ENCODE measurements at places on chromosomes 12 and 14.

GRCh38 chr12:44774815-44775411 is 101.2 kb downstream of the NELL2 start:
- peak; percentile 18 for DNase-seq

GRCh38 chr12:26125400-26126339 is 833 bp upstream of the BHLHE41 start:
- DNase-seq: peak; percentile 68

DNA sequence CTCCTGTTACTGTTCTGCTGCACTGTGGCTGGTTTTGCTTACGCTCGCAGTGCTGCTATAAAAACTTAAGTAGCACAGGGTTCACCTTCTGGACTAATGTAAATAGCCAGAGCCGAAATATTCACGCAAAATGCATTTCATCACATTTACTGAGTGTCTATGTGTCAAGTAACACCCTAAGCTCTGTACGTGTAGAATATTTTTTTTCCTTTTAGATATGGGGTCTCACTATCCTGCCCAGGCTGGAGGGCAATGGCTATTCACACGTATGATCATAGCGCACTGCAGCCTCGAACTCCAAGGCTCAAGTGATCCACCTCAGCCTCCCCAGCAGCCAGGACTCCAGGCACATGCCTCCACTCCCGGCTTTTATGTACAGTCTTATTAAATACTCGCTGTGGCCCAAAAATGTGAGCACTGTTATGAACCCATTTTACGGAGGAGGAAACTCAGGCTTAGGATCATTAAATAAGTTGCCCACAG is 60.8 kb upstream of the RIMBP2 start:
- no peak for DNase-seq

DNA sequence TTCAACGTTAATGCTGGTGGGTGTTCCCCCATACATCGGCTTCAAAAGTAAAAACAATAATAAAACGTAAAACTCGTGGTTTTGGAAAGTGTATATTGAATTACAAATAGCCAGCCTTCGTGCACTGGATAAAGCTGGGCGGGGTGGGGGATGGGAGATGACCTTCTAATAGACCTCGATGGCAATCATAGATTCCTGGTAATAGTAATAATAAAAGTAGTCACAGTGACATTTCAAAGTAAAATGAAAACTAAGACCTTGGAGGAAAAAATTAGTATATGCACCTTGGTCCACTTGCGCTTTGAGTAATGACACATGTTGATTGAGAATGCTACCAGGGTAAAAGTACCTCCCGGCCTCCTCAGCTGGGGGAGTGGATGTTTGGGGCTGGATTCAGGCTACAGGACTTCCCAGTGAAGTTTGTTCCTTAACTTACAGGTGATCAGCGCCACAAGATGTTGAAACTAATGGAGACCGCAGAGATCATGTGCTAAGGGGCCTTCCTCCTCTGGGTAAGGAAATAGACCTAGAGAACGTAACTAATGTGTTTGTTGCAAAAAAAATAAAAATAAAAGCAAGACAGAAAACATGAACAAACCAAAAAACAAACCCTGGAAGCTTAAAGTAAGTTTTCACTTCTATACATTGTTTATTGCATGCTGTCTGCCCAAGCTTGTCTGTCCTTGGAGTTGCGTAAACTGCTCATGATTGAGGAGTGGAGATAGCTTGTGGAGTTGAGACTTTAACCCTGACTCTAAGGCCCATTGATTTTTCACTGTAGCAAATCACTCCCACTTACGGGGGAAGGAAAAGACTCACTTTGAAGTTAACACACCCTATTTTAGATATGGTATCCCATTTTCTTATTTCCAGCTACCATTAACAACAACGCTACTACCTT is 907 bp upstream of the LRIG3 start:
- no peak for DNase-seq

GRCh38 chr12:64631197-64631596 is 20.9 kb downstream of the RASSF3 start:
- no peak for DNase-seq

DNA sequence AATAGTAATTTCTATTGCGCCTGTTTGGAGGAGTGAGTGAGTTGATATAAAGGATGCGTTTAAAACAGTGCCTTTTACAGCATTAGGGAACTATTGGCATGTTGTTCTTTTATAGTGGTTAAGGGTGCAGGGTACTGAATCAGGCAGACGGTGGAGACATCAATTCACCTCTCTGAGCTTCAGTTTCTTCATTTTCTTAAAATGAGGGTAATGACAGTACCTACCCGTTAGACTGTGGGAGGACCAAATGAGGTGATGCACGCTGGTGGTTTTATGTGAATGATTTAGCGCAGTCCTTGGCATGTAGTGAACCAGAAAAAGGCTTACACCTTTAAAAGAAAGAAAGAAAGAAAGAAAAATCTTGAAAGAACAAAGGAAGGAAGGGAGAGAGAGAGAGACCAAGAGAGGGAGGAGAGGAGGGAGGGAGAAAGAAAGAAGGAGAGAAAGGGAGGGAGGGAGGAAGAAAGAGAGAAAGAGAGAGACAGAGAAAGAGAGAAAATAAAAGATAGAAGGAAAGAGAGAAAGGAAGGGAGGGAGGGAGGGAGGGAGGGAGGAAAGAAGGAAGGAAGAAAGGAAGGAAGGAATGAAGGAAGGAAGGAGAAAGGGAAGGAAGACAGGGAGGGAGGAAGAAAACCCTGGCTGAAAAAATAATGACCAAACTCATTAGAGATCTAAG is 22.2 kb upstream of the CCND2 start:
- DNase-seq: no peak

GRCh38 chr12:55840581-55841351 is 2.0 kb downstream of the MMP19 start:
- DNase-seq: no peak

DNA sequence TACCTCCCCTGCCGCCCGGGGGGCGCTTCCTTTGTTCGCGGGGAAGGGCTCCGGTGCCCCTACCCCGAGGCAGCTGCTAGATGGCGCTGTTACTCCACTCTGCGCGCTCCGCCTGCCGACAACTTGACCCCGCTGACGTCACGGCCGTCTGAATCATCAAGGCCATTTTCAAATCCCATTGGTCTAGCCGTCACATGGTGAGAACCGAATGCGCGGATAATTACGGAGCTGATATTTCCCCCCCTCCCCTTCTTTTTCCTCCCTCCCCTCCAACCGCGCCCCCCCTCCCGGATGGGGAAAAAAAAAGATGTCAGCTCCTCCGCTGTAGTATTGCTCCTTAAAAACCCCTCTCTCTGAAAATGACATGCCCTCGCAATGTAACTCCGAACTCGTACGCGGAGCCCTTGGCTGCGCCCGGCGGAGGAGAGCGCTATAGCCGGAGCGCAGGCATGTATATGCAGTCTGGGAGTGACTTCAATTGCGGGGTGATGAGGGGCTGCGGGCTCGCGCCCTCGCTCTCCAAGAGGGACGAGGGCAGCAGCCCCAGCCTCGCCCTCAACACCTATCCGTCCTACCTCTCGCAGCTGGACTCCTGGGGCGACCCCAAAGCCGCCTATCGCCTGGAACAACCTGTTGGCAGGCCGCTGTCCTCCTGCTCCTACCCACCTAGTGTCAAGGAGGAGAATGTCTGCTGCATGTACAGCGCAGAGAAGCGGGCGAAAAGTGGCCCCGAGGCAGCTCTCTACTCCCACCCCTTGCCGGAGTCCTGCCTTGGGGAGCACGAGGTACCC is at the start of gene HOXC10:
TSS of gene HOXC10 (plus strand) at position 246 of the 791 bp plus-strand sequence. CDS start at position 360, 114 bp downstream.
- peak; percentile 97 for DNase-seq

GRCh38 chr12:130347588-130347987 is 9.9 kb downstream of the PIWIL1 start:
- DNase-seq: no peak

DNA sequence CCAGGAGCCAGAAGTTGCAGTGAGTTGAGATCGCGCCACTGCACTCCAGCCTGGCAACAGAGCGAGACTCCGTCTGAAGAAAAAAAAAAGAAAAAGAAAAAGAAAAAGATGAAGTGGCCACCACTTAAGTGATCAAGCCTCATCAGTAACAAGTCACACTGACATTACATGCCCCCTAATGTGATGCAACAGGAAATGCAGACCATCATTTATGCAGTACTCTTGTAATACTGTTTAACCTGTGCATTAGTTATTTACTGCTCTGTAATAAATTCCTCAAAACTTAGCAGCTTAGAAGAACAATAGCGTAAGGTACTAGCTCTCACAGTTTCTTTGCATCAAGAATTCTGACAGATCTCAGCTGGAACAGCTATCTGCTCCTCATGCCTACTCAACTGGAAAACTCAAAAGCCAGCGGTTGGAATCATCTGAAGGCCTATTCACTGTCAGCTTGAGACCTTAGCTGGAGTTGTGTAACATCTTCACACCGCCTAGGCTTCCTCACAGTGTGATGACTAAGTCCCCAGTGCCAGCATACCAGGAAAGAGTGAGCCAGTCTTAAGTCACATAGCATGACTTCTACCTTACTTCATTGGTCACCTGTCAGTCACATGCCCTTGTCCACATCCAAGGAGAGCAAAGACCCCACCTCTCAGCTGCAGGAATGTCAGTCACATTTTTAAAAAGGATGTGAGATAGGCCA is 31.5 kb downstream of the EPS8 start:
- DNase-seq: peak; percentile 99

GRCh38 chr14:53306911-53307310 is 153.8 kb upstream of the DDHD1 start:
- peak; percentile 72 for DNase-seq

DNA sequence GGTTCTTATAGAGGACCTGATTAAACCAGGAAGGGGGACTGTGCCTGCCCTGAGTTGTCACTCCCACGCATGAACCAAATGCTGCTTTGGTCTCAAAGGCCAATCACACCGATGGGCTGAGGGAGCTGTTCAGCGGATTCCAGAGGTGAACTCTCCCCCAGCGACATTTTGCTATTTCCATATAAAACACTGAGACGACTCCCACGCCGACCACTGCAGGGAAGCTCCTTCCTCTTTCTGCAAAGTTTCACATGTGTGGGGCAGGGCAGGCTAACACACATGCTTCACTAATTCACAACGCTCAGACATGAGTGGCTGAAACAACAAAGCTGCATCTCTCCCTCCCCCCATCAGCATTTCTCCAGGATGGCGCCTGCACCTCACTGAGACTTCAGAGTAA is 37.8 kb upstream of the TMEM132D start:
- DNase-seq: no peak

DNA sequence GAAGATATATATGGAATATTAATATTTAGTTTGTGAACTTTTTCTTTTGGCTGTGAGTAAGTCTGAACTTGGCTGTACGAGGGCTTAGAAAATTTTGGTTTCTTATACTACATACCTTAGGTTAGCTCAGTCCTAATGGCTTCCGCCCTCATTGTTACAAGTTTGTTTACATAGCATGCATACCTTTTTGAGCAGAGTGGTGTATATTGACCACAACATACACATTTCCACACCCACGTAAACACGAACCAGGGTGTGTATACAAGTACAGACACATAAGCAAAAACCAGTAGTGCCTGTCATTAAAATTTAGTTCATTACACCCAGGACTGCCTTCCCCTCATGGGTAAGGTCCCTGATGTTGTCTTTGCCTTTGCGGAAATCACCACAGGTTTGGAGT is 230.2 kb upstream of the RGS6 start:
- no peak for DNase-seq

Data from fibroblast of mammary gland (primary cell).